Natural killer cell (primary cell): ENCODE measurements at places on chromosomes 1 and 21. TPM values are rescaled to one million over a fixed set of nuclear protein-coding genes. Genes with fewer than 3 reads are reported as not detected.

Gene CDC20
- 2.4 TPM for total RNA-seq

Gene LMOD1
- not detected for total RNA-seq

DNA sequence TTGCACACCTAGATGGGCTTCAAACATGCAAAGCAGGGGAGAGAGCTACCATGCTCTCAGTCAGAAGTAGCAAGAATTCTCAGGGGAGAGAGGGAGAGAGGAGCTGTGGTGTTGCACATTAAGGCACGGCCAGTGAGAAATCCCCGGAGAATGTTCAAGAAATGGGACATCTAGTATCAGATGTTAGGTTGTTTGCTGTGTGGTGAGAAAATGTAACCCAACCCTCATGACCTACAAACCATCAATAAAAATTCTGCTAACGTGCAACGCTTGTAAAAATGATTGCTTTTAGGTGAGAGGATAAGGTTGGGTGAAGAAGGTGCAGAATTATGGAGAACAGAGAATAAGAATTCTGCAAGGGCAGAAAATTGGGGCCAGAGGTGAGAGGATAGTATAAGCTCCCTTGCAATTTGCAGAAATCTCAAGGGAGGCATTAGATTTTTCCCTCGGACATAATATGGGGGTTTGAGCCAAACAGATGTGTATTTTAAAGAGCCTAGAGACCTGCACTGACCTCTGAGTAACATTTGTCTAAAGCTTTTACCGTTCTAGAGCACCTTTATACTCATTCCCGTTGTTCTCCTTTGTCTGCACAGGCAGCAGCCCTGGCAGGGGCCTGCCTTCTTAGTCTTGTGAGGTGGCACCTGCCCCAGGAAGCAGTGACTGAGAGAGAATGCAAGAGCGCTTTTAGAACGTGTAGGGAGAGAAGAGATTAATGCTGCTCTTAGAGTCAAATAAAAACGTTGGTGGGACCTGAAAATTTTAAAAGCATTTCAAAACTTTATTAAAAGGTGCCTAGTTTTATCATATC, 25.4 kb upstream of the KIAA0040 start:
- DNase-seq = no peak

Gene IVL
- not detected for total RNA-seq

GRCh38 chr1:87437663-87438295, 109.1 kb downstream of the LMO4 start:
- DNase-seq = no peak

DNA sequence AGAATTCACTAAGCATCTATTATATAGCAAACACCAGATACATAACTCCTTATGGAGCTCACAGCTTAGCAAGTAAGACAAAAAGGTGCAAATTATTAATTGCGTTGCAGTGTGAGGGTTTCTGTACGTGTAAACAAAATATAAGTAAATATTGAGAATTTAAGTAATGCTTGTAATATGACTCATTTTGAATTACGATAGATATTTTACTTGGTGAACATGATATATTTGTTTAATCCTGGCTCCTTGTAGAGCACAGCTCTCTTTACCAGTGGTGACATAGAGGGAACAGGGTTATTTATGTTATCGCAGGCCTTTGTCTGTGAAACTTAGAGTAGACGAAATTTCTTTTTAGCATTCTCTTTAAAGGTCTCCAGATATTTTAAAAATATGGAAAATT, 36.4 kb downstream of the LYPLAL1 start:
- no peak for DNase-seq

DNA sequence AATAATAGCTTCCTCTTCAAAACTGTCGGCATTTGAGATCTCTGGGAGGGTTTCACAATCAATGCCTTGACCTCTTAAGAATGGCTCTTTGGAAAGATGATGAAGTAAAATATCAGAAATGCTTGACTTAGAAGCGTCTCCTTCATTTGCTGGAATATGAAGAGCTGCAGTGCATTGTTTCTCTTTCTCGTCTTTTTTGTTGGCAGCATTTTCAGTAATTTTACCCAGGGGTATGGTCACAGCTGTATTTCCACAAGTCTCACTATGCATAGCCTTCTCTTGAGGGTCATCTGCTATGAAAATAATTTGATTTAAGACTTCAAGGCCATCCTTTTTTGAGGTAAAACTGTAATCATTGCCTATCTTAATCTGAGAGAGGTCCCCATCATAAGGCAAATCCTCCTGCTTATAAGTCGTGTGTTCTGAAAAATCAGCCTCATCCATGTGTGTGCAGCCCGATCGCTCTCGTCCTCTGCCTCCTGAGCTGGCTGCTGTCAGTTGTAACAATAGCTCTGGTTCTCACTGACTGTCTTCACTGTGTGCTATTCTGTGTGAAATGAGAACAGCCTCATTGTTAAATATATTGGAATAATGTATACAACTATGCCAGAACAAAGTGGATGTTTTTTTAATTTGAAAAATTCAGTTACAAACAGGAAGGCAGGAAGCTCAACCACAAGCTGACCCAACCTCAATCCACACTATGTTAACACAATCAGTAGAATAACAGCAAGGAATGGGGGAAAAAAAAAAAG, 4.5 kb downstream of the AKNAD1 start:
- no peak for DNase-seq

DNA sequence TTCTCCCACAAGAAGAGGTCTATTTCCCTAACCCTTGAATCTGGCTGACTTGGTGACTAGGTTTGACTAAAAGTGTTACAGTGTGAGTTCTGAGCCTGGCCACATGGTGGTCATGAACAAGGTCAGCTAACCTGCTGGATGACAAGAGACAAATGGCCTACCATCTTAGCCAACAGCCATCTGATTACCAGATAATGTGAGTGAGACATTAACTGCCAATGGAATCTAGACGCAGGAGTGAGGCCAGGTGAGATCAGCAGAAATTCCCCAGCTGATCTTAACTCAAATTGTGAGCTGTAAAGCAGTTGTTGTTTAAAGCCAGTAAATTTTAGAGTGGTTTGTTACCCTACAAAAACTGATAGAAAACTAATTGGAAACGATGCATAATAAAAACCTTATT, 320.0 kb downstream of the BRINP2 start:
- no peak for DNase-seq

DNA sequence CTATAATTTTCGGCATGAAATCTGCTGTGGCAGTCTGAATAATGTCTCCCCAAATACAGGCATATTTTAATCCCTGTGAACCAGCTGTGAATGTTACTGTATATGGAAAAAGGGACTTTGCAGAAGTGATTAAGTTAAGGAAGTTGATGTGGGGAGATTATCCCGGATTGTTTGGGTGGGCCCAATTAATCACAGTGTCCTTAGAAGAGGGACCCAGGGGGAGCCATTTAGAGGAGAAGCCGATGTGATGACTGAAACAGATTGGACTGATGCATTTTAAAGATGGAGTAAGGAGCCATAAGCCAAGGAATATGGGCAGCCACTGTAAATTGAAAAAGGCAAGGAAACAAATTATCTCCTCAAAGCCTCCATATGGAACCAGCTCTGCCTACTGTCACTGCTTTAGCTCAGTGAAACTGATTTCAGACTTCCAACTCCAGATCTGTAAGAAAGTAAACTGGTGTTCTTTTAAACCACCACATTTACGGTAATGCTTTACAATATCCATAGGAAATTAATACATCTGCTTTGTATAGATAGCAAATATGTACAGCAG, 61.1 kb upstream of the GPR88 start:
- DNase-seq = no peak

Gene IFI44L
- total RNA-seq = 5.2 TPM

Gene LRIF1
- total RNA-seq = 8.9 TPM

Gene CAMSAP2
- total RNA-seq = 0.50 TPM

Gene KLHDC8A
- not detected for total RNA-seq

Gene IQGAP3
- total RNA-seq = 0.14 TPM

DNA sequence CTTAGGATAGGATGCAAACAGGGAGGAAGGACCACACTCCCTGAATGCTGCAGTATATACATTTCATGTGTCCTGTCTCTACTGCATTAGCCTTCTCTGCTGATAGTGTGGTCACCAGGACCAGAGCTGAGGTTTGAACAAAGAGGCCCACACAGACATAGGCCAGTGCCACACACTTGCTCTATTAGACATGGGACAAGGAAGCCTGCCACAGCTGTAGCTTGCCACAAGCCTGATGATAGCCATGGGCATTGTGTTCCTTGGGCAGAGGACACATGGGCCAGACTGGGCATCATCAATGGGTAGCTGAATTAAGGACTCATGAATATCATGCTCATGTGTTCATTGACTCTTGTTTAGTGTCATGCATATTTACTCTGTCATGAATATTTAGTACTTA, 10.4 kb downstream of the CAMSAP2 start:
- no peak for DNase-seq

GRCh38 chr1:1330366-1331067, 563 bp upstream of the TAS1R3 start:
- DNase-seq = no peak

- no peak for DNase-seq
Measured at GRCh38 chr1:242056988-242057744, 58.3 kb upstream of the MAP1LC3C start.

Gene AMY1C
- total RNA-seq = not detected

Gene TSPAN1
- not detected for total RNA-seq

Gene SLAMF7
- total RNA-seq = 191 TPM

Gene CAPN8
- total RNA-seq = 0.18 TPM

DNA sequence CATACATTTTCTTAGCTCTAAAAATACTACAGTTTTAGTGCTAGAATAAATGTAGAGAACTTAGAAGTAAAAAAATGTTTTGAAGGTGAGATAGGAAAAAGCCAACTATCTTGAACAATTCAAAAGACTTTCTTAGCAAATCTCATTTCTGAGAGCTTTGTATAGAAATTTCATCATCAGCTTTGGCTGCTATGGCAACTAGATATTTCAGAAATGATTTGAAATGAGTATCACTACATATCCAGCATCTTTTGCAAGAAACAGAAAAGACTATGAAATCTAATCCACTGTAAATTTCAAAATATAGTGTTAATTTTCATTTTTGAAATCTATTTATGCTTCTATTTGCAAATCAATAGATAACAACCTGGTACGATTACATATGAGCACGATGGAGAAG, 57.7 kb downstream of the RGS7 start:
- DNase-seq = no peak

- DNase-seq = no peak
Measured at GRCh38 chr1:93108335-93108734, 29.3 kb downstream of the MTF2 start.

GRCh38 chr1:47326271-47326670, 7.3 kb upstream of the CMPK1 start:
- no peak for DNase-seq

Gene RGSL1
- not detected for total RNA-seq

DNA sequence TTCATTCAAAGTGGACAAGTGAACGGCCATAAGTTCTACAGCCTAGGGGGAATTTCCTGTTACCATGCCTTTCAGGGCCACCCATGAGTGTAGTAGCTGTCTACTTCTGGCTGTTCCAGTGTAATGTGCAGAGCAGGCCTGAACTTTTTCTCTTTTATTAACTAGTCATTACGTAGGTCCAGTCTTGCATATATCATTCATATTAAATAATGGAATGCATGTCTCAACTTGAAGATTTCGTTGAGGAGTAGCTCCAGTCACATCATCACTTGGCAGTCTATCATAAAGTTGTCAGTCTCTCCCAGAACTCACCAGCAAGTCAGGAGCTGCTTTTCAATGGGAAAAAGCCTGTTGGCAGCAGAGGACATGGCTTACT, 12.0 kb upstream of the GIPC2 start:
- DNase-seq = no peak

Gene AIM2
- total RNA-seq = 1.1 TPM

Gene OR6N1
- not detected for total RNA-seq

GRCh38 chr1:47865881-47866535, 131.2 kb downstream of the TRABD2B start:
- DNase-seq = no peak

- DNase-seq = no peak
Measured at GRCh38 chr1:193388165-193388564, 201.8 kb upstream of the B3GALT2 start.

DNA sequence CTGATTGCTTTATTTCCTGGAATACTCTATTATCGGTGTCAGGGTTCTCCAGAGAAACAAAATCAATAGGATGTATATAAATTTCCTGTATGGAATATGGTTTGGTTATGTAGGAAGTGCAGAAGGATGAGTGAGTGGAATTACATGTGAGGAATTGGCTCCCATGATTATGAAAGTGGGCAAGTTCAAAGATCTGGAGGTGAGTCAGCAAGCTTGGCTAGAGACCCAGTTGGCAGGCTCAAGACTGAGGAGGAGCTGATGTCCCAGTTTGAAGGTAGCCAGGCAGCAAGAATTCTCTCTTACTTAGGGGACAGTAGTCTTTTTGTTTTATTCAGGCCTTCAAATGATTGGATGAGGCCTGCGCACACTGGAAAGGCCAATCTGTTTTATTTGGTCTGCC, 57.5 kb downstream of the MAP3K7CL start:
- no peak for DNase-seq

Gene EFNA4
- total RNA-seq = 4.6 TPM

GRCh38 chr1:209657918-209658317, 5.7 kb upstream of the LAMB3 start:
- no peak for DNase-seq

DNA sequence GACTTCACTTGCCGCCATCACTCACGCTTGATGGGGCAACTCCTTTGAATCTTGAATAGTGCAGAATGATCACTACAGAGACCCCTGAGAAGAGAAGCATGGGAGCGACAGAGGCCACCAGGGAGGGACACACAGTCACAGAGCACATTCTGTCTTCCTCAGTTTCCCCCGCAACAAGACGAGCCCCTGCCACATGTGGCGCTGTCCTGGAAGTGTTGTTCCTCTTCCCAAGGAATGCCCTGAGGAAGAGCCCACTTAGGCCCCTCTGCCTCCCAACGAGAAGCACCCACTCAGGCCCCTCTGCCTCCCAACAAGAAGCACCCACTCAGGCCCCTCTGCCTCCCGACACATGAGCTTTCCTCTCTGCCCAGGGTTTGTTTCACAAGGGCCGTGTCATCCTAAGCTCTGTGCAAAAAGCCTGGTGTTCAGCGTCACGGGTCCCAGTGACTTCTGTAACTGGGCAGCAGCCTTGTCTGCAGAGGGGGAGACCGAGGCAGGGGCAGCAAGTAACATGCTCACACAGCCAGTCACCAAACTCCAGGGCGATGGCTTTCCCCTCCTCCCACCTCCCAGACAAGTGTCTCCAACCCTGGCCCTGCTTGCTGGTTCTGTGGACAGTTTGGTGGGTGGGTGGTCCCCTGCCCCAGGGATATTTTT, 19.8 kb downstream of the SLC37A1 start:
- DNase-seq = no peak

- no peak for DNase-seq
Measured at GRCh38 chr1:101293461-101294051, 56.7 kb downstream of the S1PR1 start.

Gene SLC30A10
- total RNA-seq = not detected

DNA sequence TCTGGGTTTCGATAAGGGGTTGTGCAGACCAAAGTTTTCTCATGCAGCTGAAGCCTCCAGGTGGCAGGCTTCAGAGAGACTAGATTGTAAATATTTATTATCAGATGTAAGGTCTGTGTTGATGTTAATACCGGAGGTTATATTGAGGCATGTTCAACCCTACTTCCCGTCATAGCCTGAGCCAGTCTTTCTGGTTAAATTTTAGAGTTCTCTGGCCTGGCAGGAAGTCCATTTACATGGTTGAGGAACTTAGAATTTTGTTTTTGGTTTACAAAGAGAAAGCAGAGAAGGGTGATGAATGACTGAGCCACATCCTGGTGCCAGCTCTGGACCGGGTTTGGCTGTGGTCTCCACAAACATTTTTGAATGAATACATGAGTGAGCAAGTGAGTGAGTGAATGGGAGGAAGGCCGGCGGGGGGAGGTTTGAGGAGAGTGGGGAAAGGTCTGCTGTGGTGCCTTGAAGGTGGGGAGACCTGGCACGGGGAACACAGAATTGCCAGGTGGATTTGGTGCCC, 218.5 kb downstream of the DISC1 start:
- no peak for DNase-seq

Gene ZNF593
- total RNA-seq = 8.6 TPM

Gene PUM1
- 209 TPM for total RNA-seq

Gene GOLT1A
- not detected for total RNA-seq

Gene AKIRIN1
- total RNA-seq = 80.7 TPM

Gene ZNF593OS
- total RNA-seq = not detected
